Lower leg skin (tissue), 4 donors: ENCODE measurements at places on chromosomes 4 and X.

DNA sequence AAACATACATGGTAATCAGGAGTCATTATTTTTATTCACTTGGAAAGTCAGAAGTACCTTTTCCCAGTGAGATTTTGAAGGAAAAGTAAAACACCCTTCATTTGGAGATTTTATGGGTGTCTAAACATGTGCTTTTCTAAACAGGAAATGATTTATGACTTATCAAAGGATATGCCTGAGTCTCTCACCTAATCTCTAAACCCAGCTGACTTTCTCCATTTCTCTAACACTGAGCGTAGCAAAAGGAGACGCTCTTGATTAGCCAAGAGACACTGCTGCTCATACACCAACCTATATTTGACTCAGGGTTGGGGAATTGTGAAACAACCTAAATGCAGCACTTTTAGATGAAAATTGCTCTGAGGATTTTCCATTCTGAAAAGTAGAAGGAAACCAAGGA is 468.5 kb upstream of the FTHL17 start:
- DNase-seq, result no peak

DNA sequence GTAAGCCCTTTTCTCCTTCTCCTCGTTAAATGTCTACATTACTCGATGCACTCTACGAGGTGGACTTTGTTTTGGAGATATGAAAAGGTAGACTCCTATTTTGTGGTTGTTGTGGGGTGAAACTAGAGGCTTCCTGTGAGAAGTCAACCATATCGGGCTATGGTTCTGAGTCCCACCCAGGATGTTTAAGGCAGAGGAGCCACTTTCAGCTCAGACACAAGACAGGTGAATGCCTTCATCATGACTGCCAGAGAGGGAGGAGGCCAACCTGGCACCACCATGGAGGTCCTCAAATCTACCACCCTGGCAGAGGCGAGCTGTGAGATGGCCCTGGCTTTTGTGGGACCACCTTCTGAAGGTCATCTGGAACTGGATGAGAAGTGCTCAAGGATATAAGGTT is 154.4 kb upstream of the KLF3 start:
- no peak for DNase-seq

GRCh38 chrX:34629572-34629971 is 27.5 kb downstream of the TMEM47 start:
- DNase-seq, result no peak

- DNase-seq, result no peak
Measured at GRCh38 chrX:150577174-150577573, 8.8 kb downstream of the MTM1 start.

DNA sequence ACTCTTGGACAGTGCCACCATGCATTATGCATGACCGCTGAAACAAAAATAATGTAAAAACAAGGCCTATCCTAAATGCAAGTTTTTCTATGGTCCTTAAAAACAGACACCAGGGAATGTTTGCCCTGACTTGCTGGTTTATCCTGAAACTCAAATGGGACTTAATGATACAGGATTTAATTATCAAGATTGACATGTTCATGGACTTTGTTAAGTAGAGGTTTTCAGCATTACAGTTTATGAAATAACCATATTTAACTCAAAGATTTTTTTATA is 1.3 kb downstream of the NFKB1 start:
- DNase-seq, result no peak

GRCh38 chrX:76454456-76454927 is 27.0 kb downstream of the MAGEE1 start:
- peak; percentile 61 for DNase-seq
